Left lobe of liver (tissue), 2 donors: ENCODE measurements at places on chromosomes 6 and 20. TPM values are rescaled to one million over a fixed set of nuclear protein-coding genes. Genes with fewer than 3 reads are reported as not detected.

Gene TP53RK
- 3.2 TPM for total RNA-seq

Gene ENPP4
- total RNA-seq = 3.8 TPM

Gene HRH3
- total RNA-seq = not detected

Gene LRRC1
- total RNA-seq = 1.0 TPM

Gene MEP1A
- not detected for total RNA-seq

Gene RAET1L
- not detected for total RNA-seq

Gene CLIC5
- 0.28 TPM for total RNA-seq

Gene HLA-G
- total RNA-seq = not detected

Gene TSHZ2
- total RNA-seq = 19.0 TPM

Gene DEFB124
- total RNA-seq = not detected

Gene TNFAIP3
- 8.8 TPM for total RNA-seq

Gene NKX2-2
- total RNA-seq = not detected

Gene DNAH8
- total RNA-seq = 0.03 TPM

Gene BPIFB2
- total RNA-seq = 0.18 TPM

Gene MEI4
- total RNA-seq = 0.10 TPM

Gene OR2H1
- not detected for total RNA-seq

Gene SIM1
- total RNA-seq = not detected

Gene HLA-DOA
- 0.70 TPM for total RNA-seq

Gene PAX1
- total RNA-seq = not detected
